ENCODE measurements at places on chromosomes 16 and 17. TPM values are rescaled to one million over a fixed set of nuclear protein-coding genes. Genes with fewer than 3 reads are reported as not detected.

Gene ZSCAN10
- total RNA-seq: not detected

Gene NT5C
- 18.0 TPM for total RNA-seq

Gene SULT1A1
- 11.5 TPM for total RNA-seq

Gene DHRS7C
- total RNA-seq: 23.6 TPM

Gene ALOXE3
- not detected for total RNA-seq

- DNase-seq: no peak
Observed at GRCh38 chr16:10652730-10653590, 41.8 kb downstream of the TEKT5 start.

GRCh38 chr17:50561746-50562141 lies 1.2 kb downstream of the CACNA1G start:
- no peak for DNase-seq

DNA sequence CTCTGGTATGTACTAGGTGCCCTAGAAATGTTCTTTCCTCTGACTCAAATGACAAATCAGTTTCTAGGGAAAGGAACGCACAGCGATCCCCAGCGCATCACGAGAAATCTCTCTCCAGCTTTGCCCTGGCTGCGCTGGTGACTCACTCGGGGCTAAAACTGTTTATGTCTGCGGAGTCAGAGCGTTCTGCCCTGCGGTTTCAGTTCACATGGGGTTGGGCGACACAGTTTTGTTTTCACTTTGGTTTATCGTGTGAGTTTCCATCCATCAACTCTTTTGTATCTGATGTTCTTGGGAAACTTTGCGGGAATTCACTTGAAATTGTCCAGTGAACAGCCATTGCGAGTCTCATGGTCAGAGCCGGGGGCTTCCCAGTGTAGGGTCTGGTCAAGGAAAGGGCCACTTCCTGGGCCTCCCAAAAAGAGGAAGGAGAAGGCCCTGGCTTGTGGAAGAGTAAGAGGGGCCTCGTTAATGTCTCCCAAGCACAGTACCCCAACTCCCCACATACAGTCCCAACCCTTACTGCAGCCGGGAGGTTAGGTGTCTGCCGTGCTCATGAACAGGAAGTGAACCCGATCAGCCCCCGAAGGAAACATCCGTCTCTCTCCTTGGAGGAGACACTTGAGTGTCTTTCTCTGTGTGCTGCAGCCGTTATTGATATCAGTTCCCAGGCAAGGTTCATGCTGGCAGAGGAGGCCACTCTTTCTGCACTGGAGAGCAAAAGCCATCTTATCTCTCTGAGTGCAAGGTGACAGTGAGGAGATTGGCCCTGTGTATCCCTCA lies 643.2 kb downstream of the WWOX start:
- DNase-seq: no peak

DNA sequence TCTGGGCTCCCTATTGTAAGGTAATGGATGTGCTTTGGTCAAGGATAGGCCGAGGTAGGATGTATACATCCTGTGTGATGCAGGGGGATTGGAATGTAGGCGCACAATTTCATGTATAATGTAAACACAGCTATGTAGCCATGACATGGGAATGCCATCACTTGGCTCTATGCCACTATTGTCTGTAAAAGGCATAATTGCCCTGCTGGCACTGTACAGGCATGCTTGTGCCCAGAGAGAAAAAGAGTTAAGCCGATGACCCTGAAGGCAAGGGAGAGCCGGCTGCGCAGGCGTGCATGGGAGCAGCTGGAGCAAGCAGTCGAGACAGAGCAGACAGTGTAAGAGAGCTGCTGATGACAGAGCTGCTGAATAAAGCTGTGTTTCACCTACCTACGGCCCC lies 212.5 kb upstream of the CPHXL start:
- DNase-seq: no peak

- no peak for DNase-seq
Observed at GRCh38 chr17:78697554-78698343, 84.3 kb downstream of the CYTH1 start.

- DNase-seq: no peak
Observed at GRCh38 chr17:30905742-30906100, 317 bp downstream of the TEFM start.

- no peak for DNase-seq
Observed at GRCh38 chr17:72850410-72851118, 241.9 kb downstream of the SLC39A11 start.

DNA sequence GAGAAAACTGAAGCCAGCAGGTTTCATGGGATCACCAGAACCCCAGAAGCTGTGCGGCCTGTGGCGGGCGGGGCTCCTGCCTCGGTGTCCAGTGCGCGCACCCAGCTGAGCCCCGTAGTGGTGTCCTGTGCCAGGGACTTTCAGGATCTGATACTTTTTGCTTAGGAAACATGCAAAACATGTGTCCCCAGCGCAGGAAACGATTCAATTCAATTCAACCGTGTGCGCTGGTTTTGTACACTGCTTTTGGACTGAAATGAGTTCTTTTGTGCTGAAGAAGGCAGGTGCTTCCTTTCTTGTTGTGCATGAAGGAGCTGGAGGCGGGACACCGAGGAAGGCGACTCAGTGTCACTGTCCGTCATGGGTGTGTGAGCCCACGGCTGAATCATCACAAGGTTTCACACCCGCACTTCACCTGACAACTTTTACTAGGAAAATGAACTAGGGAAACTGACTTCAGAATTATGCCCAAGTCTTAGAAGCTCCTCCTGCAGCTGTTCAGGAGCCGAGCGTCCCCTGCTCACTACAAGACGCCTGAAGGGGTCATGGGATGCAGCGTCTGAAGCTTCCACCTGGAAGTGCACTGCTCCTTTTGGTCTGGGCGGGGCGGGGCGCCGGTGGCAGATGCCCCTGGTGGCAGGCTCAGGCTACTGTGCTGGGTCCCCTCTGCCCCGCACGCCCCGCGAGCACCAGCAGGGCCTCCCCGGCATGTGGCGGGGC lies 31.4 kb upstream of the ZNF750 start:
- DNase-seq: peak; percentile 46

GRCh38 chr17:47717261-47717697 lies 15.8 kb upstream of the TBX21 start:
- DNase-seq: no peak

GRCh38 chr17:6893382-6894205 lies 62.1 kb upstream of the TEKT1 start:
- no peak for DNase-seq

GRCh38 chr17:35214192-35214591 lies 20.0 kb upstream of the SLC35G3 start:
- DNase-seq: no peak

DNA sequence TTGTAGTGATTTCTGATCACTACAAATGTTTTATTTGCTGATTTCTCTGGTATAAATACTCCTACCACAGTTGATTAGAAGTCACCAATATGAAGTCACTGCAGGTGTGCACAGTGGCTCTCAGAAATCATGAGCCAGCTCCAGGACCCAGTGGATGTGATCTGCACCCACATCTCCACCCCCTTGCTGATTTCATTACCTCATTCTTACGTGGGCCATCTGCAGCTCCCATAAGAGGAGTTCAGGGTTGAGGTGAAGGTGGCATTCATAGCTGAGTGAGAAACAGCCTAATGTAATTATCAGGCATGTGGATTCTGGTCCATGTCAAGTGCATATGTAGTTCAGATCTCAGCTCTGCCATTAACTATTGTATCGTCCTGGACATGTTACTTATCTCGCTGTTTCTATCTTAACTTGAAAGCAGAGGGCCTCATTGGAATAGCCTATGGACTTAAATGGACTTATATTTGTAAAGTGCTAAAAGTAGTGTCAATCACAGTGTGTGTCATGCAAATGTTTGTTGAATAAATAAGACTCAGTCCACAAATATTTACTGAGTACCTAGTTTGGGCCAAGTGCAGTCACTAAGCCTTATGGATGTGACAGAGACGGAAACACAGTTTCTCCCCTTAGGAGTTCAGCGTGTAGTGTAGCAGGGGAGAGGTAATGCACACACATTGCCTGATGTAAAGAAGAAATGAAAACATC lies 40.7 kb upstream of the ZKSCAN2 start:
- DNase-seq: no peak

GRCh38 chr16:57999366-57999970 lies 1.0 kb downstream of the ZNF319 start:
- DNase-seq: no peak
